Activated CD8-positive, alpha-beta memory T cell treated with anti-CD3 and anti-CD28 coated beads, Interleukin-2, amount 10 ng/mL, durations not matched to agents 7 days and 5 days (primary cell): ENCODE measurements at places on chromosomes 16 and 17.

DNA sequence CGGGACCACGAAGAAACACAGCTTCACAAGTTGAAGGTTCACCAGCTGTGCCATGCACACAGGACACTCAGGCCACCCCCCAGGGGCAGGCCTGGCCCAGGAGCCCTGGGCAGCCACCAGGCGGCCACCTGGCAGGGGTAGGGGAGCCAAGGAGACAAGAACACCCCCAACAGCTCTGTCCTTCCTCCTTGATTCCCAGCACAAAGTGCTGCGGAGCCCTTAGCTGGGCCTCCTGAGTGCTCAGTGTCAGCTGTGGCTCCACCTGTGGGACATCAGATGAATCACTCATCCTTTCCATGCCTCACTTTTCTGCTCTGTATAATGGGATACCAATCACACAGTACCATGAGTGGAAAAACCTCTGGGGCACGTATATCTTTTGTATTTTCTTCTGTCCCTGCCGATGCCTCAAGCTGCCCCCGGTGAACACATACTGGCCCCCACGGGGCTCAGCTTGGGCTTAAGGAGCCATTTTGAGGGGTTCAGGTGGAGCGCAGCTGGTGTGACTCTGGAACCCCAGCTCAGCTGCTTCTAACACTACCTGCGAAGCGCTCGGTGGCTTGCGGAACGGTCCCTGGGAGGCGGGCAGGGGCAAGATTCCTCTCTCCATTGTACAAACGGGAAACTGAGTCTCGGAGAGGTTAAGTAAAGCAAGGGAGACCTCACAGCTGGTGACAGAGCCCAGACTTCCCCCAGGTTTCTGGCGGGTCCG is 12.0 kb downstream of the GALK1 start:
- no peak for DNase-seq

- no peak for DNase-seq
Measured at GRCh38 chr17:14513835-14514234, 213.0 kb downstream of the HS3ST3B1 start.

- no peak for DNase-seq
Measured at GRCh38 chr17:50194140-50194933, 7.1 kb downstream of the COL1A1 start.

- no peak for DNase-seq
Measured at GRCh38 chr17:76079956-76080767, 1.2 kb downstream of the ZACN start.

GRCh38 chr16:83115491-83116232 is 488.9 kb downstream of the CDH13 start:
- no peak for DNase-seq

DNA sequence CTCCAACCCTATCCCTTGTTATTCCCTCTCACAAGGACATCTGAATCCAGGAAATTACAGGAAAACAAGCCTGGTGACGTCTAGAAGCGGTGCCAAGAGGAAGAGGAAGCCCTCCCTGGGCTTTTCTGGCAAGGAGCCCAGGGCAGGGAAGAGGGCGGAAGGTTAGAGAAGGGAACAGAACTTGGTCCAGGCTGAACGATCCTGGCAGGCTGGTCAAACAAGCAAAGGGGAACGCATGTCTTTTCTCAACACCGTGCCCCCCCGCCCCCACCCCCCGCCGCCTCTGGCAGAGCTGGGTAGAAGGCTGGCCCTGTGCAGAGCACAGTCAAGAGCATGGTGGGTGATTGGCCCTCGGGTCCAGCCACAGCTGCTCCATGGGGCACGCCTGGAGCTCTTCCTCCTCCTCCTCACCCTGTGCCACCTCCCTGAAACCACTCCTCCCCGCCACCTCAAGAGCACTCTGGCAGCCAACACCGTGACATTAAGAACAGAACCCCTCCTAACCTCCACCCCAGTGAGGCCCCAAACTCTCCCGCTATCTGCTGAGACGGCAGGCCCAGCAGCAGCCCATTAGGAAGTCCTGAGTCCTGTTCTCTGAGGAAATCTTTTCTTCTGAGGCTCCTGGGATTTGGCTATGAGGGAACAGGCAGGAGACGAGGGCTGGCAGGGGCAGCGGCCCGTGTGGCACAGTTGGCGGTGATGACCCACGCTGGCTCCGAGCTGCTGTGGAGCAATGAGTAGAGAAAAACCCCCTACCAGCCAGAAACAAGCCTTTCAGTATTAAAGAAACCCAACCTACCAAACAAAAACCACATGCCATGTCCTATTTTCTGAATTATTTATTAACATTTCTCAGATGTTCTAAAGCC is 7.3 kb downstream of the C16orf86 start:
- no peak for DNase-seq

- DNase-seq, result no peak
Measured at GRCh38 chr16:56362706-56363105, 62.6 kb downstream of the AMFR start.
